ENCODE measurements at places on chromosomes 6 and 20.

GRCh38 chr20:58021481-58021880 lies 207.0 kb downstream of the ANKRD60 start:
- peak; percentile 23 for DNase-seq

DNA sequence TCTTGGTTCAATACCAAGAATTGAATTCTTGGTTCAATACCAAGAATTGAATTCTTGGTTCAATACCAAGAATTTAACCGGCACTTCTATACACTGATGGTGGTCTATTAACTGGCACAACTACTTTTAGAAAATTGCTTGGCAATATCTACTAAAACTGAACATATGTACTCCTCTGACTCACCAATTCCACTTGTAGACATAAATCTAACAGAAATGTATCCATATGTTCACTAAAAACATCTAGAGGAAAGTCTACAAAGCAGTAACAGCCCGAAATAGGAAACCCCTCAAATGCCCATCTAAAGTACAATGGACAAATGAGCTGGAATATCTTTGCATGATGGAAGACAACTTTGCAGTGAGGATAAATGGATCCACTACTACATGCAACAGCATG lies 71.9 kb downstream of the KIF16B start:
- no peak for DNase-seq

GRCh38 chr6:42300185-42300584 lies 82.5 kb upstream of the MRPS10 start:
- DNase-seq, result no peak

DNA sequence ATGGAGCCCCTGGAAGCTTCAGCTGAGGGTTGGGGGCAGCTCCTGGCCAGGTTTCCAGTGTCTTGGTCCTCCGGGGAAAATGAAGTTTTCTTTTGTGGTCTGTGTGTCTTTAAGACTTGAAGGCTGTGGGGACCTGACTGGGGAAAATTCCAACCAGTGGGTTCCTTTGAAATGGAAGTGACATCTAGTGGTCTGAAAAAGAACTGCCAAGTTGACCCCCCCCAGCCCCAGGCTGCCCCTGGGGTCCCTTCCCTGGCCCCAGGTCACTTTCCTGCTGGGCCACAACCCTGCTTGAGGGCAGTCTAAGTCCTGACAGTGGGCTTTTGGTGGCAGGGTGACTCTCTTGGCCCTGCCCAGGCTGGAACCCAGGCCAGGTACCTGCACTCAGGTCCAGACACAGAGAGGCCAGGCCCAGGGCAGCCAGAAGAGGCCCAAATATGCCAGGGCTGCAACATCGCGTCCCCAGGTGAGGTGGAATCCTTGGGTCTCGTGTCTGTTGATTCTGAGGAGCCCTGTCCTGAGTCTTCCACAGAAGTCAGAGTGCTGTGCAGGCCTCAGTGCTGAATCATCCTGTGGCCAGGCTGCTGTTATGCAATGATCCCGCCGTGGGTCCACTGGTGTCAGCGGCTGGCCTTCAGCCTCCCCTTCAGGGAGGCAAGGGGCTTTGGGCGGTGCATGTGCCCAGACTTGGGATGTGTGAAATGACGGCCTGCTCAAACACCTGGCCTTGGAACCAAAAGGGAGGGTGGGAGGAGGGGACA lies 68.4 kb downstream of the VEGFA start:
- peak; percentile 79 for DNase-seq

DNA sequence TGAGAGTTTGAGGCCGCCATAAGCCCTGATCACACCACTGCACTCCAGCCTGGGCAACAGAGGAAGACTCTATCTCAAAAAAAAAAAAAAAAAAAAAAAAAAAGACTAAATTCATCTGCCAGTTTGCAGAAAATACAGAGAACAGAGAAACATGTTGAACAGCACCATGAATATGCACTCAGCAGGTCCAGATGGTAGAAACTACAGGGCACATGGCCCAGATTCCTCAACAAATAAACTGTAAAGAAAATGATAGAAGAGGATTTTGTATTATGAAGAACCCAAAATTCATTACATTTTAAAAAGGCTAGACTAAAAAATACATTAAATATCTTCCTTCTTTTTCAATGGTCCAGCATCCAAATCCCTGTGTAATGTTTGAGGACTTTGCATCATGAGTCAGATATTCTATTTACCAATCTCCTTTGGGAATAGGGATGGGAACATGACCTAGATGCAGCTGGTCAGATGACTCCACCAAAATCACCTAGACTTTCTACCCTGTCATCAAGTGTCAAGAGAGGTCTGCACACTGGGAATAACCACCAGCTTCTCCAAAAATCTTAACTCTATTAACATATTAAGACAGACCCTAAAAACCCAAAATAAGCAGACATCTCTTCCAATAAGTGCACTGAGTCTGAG lies 189.1 kb upstream of the TCF21 start:
- DNase-seq, result no peak

- no peak for DNase-seq
Observed at GRCh38 chr6:67064323-67064722, 1357.3 kb upstream of the EYS start.

DNA sequence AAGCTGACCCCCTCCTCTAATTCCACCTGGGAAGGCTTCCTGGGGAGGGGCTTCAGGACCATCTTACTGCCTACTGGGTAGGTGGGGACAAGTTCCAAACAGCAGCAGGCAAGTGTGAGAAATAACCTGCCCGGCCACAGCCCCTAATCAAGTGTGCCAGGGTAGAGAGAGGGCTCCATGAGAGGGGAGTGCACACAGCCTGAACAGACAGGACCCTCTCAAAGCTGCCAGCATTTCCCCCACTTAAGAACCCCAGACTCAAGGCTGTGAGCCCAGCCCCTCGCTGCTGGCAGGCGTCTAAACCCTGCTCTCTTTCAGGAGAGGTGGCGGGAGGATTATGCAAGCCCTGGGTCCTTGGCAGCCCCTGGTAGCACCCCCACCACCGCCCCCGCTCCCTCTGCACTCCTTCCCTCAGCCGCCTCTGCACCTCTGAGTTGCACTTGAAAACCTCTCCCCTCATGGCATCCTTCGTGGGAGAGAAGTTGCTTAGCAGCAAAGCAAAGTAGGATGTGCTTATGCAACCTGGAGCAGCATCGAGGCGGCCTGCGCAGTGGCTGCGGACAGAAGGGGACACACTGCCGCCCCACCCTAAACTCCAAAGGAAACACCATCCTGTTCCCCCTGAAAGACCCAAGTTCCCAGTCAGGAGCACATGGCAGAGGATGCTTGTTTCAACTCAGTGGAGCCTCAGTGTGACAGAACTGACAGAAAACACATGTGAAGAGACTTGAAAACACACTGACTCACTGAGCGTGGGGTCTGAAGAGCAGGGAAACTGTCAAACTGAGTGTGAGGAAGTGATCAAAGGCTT lies 10.5 kb downstream of the DDRGK1 start:
- no peak for DNase-seq

DNA sequence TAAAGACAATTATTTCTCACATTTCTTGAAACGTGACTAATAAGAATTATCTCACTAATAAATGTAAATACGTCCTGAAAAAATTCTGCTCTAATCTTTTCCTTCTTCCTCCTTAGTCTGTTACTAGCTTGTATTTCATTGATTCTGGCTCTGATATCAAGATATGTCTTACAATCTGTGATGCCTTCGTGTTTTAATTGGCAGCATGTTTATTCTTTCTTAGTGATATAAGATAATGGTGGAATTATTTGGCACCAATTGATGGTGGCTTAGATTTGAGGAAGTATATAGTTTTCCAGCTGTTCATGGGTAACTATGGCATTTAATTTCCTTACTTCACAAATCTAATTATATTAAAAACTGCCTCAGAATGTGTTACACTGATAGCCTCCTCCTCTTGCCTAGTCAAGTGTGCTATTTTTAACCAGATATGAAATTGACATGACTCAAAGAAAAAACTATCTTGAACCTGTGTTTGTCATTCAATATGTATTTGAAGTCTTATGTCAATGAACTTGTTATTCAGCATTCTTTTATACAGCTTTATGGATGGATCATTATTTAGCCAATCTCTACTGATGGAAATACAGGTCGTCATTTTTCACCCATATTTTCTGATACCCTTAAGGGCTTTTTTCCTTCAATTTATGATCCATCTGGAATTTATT lies 5.3 kb downstream of the CCNC start:
- no peak for DNase-seq

DNA sequence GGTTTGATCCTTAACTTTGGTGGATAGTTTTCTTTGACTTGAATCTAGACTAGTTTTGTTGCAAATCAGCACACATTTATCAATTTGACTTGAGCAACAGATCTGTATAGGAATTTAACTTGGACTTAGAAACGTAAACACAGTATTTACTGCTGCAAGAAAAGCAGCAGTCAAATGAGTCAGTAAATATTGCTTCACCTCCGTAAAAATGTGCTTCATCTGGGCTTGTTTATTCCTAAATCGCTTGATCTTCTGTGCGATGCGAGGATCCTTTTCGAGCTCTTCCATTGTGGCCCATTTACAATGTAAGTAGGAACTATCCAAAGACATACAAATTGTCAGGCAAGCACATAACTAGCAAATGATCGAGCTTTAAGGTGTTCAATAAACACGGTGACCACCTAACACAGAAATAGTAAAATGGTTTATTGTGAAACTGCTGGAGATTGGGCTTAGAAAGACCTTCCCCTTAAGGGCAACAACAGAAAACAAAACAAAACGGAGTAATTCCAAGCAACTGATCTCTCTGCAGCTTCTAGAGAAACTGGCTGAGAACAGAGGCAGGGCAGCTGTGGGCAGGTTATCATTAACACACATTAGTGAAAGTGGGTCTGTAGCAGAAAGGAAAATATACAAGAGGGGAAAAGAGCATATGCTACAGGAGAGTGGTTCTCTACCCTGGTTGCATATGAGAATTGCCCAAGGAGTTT lies 120.8 kb downstream of the CHD6 start:
- DNase-seq, result no peak

GRCh38 chr6:170025935-170026750 lies 264.7 kb downstream of the DLL1 start:
- no peak for DNase-seq

DNA sequence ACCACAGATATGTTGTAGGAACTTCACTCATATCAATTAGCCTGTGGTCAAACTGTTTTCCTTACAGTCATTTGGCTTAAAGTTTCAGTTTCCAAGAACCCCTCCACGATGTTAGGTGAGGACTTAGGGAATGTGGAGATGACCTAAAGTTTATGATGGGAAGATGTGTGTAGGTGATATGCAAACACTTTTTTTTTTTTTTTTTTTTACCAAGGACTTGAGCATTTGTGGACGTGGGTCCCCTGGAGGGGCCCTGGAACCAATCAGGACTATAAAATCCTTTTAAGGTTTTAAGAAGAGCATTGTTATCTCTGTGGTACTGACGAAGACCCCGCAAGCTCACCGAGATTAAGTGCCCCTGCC lies 478 bp upstream of the MTHFD1L start:
- no peak for DNase-seq

DNA sequence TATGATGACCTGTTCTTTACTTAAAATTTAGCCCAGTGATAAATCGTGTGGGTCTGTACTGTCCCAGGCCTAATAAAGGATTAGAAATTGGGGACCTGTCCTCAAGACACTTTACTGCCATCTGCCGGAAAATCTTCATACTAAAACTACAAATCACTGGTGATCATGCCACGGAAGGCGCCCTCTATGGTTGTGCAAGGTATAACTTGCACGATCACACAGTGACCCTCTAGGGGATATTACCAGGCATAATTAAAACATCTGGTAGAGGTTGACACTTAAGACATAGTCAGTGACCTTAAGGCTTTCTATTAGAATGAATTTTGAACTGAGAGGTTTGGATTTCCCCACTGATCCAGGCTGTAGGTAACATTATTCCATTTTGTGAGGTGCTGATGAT lies 172.6 kb downstream of the BMP2 start:
- no peak for DNase-seq

DNA sequence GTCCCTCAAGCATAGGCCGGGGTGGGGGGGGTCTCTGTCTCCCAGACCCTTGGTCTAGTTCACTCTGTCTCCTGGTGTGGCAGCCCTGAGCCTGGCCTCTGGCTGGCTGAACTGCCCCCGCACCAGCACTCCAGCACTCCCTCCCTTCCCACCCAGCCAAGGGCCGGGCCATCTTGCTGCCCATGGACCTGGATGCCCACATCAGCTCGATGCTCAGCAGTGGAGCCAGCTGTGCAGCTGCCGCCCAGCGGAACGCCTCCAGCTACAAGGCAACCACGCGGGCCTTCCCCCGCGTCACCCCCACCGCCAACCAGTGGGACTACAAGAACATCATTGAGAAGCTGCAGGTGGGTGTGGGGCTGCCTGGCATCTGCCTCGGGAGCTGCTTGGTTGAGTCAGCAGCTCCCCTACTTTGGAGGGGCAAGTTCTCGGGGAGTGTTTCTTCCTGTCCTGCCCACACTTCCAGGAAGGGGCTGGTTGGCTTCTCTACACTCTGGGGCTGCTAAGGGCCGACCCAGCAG lies 28.4 kb downstream of the UQCC2 start:
- DNase-seq, result no peak

DNA sequence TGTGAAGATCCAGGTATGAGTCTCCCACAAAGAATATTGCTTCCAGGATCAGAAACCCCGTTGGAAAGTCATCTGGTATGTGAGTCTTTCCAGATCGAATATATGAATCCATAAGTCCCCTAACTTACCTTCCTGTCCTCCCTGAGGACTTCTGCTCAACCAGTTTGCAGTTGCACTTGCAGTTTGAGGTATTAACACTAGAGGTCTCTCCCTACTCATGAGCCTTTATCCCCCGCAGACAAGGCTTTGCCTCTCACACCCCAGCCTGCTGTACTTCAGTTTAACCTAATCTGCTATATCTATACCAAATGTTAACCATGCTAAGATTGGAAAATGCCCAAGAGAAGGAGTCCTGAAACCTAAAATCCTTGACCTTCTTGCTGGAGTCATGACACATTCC lies 135.3 kb upstream of the DEFB112 start:
- DNase-seq, result no peak

GRCh38 chr6:75934643-75935472 lies 137.6 kb downstream of the IMPG1 start:
- peak; percentile 87 for DNase-seq

GRCh38 chr6:12033770-12034169 lies 21.7 kb downstream of the HIVEP1 start:
- no peak for DNase-seq

GRCh38 chr6:76792394-76792793 lies 670.9 kb downstream of the HTR1B start:
- DNase-seq, result no peak

- peak; percentile 72 for DNase-seq
Observed at GRCh38 chr6:54419885-54420284, 111.6 kb downstream of the TINAG start.

DNA sequence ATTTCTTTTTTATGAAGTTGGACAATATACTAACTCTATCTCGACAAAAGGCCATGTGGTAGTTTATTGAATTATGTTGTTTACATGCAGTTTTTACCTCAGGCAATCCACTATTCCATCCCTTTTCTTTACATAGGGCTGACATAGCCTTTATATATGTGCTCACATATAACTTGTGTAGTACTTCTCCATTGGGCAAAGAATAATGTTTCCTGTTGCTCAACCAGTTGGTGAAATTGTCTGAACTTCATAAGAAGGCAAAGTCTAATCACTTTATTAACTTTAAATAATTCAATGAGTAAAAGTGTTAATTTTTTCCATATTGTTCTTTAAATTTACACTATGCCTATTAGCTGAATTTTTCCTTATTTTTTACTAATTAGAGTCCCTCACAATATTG lies 1272.1 kb downstream of the EPHA7 start:
- DNase-seq, result no peak

- DNase-seq, result no peak
Observed at GRCh38 chr6:143647732-143648131, 30.0 kb upstream of the PHACTR2 start.

- no peak for DNase-seq
Observed at GRCh38 chr20:11502671-11503070, 415.0 kb upstream of the BTBD3 start.

GRCh38 chr6:116971959-116972358 lies 94.9 kb downstream of the RFX6 start:
- peak; percentile 44 for DNase-seq

GRCh38 chr6:89826029-89826528 lies 3.6 kb upstream of the CASP8AP2 start:
- DNase-seq, result peak; percentile 88
